ENCODE measurements at places on chromosomes 4 and X.

GRCh38 chrX:17735406-17735805 is 1.9 kb upstream of the SCML1 start:
- DNase-seq, result no peak

- DNase-seq, result no peak
Observed at GRCh38 chr4:81912376-81913030, 440.8 kb upstream of the RASGEF1B start.

- DNase-seq, result no peak
Observed at GRCh38 chrX:97070346-97070745, 186.6 kb downstream of the RPA4 start.

DNA sequence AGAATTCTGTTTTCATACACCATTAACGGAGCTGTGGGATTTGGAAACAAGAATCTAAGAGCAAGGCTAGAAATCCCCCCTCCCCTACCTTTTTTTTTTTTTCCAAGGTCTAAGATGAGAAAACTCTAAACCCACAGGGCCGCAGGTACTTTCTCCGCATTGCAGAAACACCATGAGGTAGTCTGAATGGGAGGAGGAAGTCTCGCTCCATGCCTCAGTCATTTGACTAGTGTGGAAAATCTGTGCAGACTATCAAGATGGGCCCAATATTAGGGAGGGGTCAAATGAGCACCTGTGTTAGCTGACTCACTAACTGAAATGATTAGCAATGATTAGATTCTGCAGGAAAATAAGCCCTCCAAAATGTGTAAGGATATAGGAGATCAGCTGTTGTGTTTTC is 40.9 kb upstream of the MAP3K15 start:
- no peak for DNase-seq

GRCh38 chr4:150518559-150518958 is 63.4 kb upstream of the MAB21L2 start:
- no peak for DNase-seq

DNA sequence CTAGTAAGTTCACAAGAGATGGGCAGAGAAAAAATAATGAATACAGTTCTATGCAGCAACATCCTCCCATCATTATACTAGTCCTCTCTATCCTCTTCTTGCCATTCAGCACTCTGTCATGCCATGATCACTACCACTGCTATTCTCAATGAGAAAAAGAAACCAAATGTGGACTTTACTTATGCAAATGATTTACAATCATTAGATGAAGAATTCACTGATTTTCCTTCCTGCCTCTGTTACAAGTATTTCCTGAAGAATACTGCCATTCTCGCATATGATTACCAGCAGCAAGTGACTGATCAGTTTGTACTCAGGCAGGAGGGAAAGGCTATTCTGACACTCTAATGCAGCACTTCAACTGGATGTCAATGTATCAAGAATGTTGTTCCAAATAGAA is 50.3 kb downstream of the WDFY3 start:
- DNase-seq, result no peak

DNA sequence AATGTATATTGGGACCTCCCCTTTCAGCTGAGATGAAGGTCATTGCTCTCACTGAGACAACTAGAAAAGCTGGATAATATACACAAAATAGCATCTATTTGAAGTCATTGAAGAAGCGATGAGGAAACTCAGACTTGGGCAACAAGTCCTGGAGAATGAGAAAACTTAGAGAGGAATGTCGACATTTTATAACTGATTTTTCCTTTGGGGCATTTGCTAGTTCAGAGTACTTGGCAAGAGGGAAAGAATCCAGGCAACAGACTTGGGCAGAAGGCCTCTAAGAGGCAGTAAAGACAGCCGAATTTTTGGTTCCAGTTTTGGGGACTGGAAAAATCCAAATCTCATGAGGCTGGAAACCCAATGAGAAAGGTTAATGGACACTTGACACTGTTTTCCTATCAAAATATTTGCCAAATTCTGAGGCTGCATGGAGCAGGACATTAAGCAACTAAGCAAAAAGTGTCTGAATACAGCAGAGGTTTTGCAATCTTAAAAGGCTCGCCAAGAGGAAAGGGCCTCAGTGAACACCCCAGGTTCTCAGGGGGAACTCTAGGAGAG is 21.0 kb upstream of the ANXA5 start:
- no peak for DNase-seq

DNA sequence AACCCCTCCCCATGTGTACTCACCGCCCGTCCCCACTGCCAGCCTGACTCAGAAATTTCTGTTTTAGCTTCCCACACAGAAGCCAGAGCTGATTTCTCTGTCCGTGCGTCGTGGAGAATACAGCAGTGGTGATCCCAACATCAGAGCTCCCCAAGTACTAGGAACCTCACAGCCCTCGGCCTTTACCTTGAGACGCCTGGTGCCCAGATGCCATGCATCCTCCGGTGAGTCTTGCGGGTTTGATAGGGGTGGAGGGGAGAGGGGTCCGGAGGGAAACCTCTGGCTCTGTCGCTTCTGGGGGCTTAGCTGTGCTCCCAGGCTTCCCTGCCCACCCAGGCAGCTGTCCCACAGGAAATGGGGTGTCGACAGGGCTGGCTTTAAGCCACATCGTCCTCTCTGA is 2.1 kb downstream of the LOC101059915 start:
- no peak for DNase-seq

- DNase-seq, result no peak
Observed at GRCh38 chr4:79078339-79078738, 139.1 kb upstream of the PAQR3 start.

GRCh38 chr4:24533364-24533763 is 51.0 kb downstream of the DHX15 start:
- DNase-seq, result no peak

GRCh38 chr4:27084685-27085361 is 224.2 kb downstream of the STIM2 start:
- no peak for DNase-seq

GRCh38 chrX:10571260-10571659 is 49.1 kb downstream of the MID1 start:
- DNase-seq, result no peak

DNA sequence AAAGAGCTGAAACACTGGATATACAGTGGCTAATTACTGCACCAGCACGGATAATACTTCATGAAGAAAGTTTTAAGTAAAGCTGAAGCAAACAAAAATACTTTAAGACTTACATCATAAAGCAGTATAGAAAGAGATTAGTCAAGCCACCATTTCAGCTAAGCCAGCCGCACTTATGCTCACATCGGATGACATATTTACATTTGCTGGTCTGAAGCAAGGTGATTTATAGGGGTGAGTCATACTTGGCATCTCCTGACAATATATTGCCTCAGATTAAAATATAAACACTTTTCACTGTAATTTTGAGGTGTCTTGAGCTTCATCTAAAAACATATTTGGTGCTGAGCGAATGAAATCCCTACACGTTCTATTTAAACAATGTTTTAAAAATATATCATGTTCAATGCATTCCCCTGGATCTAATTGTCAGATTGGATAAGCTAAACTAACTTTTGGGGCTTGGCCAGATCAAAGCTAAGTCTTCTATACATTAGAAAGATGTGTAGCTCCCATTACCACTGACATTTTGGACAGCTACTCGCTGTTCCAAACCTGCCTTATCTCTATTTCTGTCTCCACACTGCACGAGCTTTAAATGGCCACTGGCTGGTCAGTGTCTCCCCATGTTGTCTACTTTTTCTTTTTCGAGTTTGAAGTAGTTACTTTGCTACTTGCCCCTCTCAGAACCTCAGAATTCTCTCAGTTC is 103.2 kb downstream of the VCX2 start:
- no peak for DNase-seq

- DNase-seq, result no peak
Observed at GRCh38 chr4:65665771-65666523, 4.3 kb downstream of the EPHA5 start.

DNA sequence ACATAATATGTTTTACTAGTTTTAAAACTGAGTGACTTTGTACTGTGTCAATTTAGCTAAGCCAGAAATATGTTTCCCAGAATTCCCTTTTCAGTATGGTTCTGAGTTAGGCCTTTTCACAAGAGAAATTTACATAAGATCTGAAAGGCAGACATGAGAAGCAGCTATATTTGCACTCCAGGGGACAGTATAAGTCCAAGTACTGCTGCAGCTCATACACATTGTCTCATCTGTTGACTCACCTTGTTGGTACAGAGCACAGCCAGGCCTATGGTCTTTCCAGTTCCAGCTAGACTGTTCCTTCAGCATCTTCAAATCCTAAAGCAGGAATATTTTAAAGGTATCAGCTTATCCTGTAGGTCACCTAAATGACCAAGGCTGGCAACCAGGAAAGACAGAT is 53.5 kb downstream of the BMP3 start:
- DNase-seq, result no peak

DNA sequence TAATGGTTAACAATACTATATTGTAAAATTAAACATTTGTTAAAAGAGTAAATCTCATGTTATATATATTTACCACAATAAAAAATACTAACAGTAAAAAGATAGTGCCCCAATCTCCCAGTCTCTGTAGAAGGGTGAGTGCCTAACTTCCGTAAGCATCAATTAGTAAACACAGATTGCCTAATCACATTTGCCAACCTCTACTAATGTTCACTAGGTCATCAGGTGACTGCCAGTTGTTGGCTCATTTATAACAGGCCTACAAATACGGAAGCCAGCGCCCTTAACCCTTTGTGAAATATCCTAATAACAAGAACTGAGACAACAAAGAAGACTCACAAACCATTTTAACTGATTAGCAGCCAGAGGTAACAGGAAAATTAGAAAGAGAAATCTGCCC is 345.1 kb downstream of the INPP4B start:
- no peak for DNase-seq

GRCh38 chr4:96713271-96713850 is 873.5 kb downstream of the PDHA2 start:
- DNase-seq, result no peak

All from hematopoietic multipotent progenitor cell treated with erythropoietin and hydrocortisone succinate and interleukin-3 and kit ligand, for 17 days (in vitro differentiated cells).